IPS DF 6.9 (cell line): ENCODE measurements at places on chromosomes 2 and 18.

- no peak for DNase-seq
These were observed 15.9 kb downstream of the SCG2 start for GRCh38 chr2:223586261-223586660.

DNA sequence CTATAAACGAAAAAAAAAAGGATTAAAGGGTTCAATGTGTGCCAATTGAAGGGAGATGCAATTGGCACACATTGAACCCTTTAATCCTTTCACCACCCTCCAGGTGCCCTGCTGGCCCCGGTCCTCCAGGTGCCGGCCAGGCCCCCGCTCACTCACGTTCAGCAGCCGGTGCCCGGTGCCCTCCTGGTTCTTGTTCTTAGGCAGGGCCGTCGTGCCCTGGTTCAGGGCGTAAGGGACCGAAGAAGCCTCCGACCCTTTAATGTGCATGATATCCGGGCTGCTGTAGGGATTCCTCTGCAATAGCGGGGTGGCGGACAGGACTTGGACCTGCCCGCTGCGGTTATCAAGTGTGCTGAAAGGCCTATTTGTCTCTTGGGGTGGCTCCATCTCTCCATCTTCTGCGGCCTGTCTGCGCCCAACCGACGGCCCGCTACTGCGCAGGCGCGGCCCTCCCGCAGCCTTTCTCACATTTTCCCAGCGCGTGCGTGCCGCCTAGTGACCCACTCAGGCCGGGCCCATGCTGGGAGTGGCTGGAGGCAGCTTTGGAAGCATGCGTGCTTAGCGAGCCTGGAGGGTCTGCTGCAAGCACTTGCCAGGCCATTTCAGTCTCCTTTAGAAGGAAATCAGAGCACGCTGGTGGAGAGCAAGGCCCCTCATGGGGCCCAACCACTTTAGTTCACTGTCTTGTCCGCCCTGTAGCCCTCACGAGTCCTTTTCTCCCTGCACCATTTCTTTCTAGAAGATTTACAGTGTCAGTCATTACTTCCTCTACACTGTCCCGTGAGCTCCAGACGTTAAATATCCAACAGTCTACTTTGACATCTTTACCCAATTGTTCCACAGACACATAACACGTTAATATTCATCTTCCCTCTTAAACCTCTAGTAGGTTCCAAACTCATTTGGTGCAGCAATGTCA is 24.3 kb downstream of the TMEM237 start:
- no peak for DNase-seq

DNA sequence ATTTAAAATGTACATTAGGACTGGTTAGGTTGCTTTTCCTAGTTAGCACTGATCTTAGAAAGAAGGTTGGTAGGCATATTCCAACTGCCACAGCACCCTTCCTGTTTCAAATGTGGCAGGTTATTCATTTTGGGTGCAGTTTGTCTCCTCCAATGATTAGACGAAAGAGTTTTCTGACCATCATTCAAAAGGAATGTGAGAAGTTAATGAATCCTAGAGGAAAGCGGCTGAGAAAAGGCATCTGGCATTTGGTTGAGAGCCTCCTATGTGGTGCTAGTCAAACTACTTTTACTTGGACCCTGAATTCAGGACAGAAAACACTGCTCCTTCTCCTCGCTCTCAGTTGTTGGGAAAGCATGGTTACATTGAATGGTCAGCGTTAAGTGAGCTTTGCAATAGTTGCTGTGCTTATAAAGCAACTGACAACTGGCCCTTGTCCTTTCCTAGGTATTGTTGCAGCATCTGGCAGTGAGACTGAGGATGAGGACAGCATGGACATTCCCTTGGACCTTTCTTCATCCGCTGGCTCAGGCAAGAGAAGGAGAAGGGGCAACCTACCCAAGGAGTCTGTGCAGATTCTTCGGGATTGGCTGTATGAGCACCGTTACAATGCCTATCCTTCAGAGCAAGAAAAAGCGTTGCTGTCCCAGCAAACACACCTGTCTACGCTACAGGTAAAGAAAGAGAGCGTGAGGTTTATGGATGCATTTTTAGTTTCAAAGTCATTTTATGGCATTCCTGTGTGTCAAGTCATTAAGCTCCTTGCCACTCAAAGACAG is 6.1 kb downstream of the TGIF1 start:
- DNase-seq, result no peak

- DNase-seq, result no peak
These were observed 10.7 kb downstream of the RMP24 start for GRCh38 chr18:35983147-35983546.

GRCh38 chr2:196702641-196703040 is 63.1 kb downstream of the CCDC150 start:
- DNase-seq, result no peak

DNA sequence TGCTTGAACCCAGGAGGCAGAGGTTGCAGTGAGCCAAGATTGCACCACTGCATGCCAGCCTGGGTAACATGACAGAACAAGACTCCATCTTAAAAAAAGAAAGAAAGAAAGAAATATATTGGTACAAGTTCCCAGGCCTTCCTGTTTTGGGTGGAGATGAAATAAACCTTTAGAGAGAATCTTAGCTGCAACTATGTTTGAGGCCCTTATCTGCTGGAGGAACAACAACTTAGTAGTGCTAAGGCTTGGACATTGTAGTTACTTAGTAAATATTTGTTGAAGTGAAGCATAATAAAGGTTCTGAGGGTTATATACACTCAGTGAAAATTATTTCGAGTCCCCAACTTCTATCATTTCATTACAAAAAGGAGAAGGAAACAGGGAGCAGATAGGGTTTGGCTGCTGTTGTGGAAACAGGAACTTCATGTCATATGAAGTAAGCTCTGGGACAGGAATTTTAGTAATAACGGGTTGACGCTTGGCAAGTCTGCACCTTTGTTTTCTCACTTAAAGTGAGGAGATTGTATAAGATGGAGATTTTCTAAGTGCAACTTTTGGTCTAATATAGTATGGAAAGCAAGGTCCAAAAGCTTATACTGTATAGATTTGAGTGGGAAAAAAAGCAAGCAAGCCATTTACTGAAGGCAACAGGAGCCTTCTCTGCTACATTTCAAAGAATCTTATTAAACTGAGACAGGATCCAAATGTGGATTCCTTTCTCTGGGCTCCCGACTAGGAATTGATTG is 40.0 kb upstream of the AGPS start:
- DNase-seq, result no peak

- no peak for DNase-seq
These were observed 40.1 kb upstream of the CCDC88A start for GRCh38 chr2:55459714-55460274.

- no peak for DNase-seq
These were observed 18.4 kb upstream of the ZNF638 start for GRCh38 chr2:71313016-71313766.

DNA sequence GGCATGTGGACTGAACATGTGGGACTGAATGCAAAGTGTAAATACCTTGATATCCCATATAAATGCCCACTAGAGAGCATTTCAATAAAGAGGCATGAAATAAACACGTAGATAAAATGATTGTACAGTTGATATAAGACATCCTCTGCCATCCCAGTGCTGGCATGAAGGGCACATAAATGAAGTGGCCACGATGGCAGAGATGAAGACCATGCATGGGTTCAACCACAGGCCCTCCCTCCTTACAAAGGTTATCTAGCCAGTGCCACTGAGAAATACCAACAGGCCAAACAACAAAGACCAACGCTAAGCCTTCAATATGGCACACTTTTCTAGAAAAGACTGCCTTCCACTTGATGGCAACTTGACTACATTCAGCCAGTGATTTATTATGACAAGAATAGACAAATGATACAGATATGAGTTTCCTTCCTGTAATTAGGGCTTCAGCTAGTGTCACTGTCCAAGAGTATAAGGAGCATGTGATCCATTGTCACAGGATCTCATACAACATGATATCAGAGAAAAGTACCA is 493.9 kb upstream of the MAP2 start:
- no peak for DNase-seq

GRCh38 chr2:33013684-33014110 is 66.9 kb downstream of the LTBP1 start:
- DNase-seq, result no peak

- no peak for DNase-seq
These were observed 4.9 kb downstream of the KIF1A start for GRCh38 chr2:240814946-240815760.

- no peak for DNase-seq
These were observed 450.8 kb downstream of the EIPR1 start for GRCh38 chr2:2926858-2927175.

GRCh38 chr2:128607911-128608506 is 289.3 kb upstream of the HS6ST1 start:
- DNase-seq, result no peak

GRCh38 chr18:26438980-26439379 is 109.4 kb downstream of the KCTD1 start:
- no peak for DNase-seq

GRCh38 chr2:11154016-11154922 is 998 bp upstream of the SLC66A3 start:
- DNase-seq, result no peak

GRCh38 chr2:119659601-119660342 is 19.2 kb upstream of the TMEM177 start:
- DNase-seq, result no peak

GRCh38 chr2:228615496-228615895 is 434.0 kb upstream of the SPHKAP start:
- DNase-seq, result no peak

DNA sequence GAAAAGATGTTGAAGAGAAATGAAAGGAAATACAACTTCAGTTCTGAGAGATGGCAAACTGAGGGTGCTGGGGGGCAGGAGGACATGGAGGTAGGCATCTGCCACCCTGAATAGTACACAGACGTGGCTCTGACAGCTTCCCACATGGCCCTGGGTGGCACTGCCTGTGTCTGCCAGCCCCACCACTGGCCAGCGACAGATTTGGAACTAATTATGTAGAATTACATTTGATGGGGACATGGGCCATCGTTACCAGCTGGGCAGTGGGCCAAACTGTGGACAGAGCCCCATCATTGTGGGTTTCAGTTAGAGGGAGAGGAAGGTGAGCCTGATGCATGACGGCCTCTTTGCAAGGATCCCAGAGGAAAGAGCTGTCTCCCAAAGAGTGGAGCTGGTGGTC is 216.0 kb upstream of the HAAO start:
- DNase-seq, result no peak

DNA sequence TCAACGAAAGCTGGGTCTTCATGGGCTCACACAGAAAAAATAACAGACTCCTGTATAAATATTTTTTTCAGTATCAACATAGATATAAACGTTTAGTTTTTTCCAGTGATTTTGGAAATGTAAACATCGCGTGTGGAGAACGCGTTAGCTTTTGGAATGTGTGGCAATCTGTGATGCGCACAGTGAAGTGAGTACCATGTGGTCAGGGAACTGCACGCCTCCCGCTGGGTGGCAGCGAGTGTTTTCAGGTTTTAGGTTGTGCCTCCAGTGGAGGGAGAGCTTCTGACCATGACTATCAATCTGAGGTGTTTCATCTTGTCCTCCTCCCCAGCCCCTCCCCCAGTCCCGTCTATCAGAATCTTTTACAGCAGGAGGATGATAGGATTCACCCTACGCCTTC is 127.8 kb downstream of the ARHGAP28 start:
- no peak for DNase-seq

GRCh38 chr2:50872543-50872942 is 159.4 kb downstream of the NRXN1 start:
- no peak for DNase-seq

DNA sequence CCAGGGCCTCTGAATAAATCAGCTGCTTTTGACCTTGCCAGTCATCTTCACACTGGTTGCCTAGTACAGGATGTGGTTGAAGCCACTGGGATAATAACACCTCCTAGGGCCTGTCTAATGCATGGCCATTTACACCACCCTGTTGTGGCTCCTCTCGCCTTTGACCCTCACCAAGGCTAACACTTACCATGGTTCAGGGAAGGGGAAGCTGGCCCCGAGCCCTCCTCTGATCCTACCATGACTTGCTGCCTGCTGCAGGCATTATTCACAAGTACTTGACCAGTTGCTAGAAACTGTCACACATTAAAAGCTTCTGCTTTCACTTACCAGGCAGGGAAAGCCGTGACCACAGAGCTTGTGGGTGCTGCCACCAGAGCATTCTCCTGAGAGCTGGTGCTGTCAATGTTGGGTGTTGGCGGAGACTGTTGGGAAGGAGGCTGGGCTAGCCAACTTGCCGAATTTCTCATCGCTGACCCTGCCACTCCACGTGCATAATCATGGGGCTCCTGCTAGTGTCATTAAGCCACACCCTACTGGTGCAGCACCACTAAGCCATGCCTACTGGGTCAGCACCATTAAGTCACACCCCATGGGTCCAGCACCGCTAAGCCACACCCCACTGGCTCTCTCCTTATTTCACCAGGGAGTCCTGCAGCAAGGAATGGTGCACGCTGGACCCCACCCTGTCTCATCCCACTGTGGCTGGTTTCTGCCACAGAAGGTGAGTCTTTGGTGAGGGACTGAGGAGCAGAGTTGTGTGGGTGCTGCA is 47.0 kb upstream of the TTC39C start:
- no peak for DNase-seq

DNA sequence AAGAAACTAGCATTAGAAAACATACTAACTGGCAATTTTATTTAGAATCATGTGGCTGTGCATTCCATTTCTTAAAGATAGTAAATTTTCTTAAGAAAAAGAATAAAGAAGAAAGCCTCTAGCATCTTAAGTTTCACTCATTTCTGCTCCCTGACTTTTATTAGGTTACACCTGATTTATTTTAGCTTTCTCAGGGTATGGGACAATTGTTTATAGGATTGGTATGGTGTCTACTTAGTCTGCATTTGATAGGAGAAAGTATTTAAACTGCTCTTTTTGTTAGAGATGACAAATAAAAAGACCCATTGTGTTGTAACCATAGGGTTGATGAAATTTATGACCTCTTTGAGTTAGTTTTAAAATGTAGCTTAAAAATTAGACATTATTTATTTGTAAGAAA is 115.2 kb downstream of the PTPRM start:
- DNase-seq, result no peak

- DNase-seq, result no peak
These were observed 86.8 kb upstream of the SH3BP4 start for GRCh38 chr2:234865040-234865439.

DNA sequence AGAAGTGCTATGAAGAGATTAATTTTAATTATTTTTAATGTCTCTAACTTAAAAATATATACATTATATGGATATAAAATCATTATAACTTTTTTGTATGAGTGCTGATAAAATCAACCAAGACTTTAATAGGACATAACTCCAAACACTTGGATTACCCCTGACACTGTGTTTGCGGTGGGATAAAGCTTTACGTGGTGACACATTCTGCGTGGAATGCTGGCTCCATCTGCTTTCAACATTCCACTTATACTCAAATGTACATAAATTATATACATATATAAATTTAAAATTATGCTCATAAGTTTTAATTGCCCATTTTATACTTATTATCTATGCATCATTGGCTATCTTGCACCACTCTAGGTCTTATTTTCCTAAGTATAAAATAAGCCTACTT is 30.5 kb downstream of the LINC00305 start:
- no peak for DNase-seq

GRCh38 chr2:204425821-204426220 is 119.5 kb upstream of the PARD3B start:
- no peak for DNase-seq

DNA sequence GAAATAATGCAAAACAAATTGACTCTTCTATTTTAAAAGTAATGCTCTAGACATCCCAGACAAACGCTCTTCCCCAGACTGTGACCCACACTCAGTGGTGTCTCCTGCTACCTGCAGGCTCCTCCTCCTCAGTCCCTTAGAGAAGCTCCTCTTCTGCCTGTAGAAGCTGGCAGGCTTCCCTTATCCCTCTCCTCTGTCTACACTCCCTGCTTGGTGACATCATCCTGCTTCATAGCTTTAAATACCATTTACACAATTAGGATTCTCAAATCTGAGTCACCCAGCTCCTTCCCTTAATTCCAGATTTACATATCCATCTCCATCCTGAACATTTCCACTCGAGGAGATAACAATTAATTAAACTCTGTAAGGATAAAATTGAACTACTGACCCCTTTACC is 167.9 kb downstream of the FBXO15 start:
- DNase-seq, result no peak
